ENCODE measurements at places on chromosomes 3 and 15.

- no peak for DNase-seq
Observed at GRCh38 chr3:126895178-126896066, 87.5 kb upstream of the PLXNA1 start.

GRCh38 chr15:70071799-70072198 is 25.9 kb downstream of the TLE3 start:
- DNase-seq = no peak

GRCh38 chr3:135083756-135084155 is 288.7 kb downstream of the EPHB1 start:
- no peak for DNase-seq

GRCh38 chr15:69910514-69910913 is 187.2 kb downstream of the TLE3 start:
- DNase-seq = no peak

DNA sequence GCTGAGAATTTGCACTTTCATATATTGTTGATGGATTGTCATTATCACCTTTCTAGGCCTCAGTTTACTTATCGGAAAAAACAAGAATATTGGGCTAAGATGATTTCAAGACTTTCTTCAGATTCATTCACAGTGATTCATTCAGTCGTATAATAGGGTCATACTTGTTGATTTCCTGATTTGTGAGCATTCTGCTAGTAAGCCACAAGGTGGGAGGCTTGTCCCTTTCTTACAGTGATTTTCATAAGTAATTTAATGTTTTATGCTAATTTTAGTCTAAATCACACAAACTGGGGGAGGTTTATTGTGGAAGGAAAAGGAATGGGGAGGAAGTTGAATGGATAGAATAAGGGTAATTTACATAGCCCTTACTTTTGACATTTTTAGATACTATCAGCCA is 126.8 kb upstream of the GOLGA6L4 start:
- DNase-seq = no peak

- DNase-seq = no peak
Observed at GRCh38 chr3:183966361-183966791, 51.3 kb downstream of the ABCC5 start.

- DNase-seq = no peak
Observed at GRCh38 chr3:125059488-125060245, 3.9 kb upstream of the HEG1 start.

- no peak for DNase-seq
Observed at GRCh38 chr3:123371426-123371825, 77.5 kb downstream of the ADCY5 start.

GRCh38 chr3:35498506-35499210 is 140.7 kb upstream of the ARPP21 start:
- no peak for DNase-seq

DNA sequence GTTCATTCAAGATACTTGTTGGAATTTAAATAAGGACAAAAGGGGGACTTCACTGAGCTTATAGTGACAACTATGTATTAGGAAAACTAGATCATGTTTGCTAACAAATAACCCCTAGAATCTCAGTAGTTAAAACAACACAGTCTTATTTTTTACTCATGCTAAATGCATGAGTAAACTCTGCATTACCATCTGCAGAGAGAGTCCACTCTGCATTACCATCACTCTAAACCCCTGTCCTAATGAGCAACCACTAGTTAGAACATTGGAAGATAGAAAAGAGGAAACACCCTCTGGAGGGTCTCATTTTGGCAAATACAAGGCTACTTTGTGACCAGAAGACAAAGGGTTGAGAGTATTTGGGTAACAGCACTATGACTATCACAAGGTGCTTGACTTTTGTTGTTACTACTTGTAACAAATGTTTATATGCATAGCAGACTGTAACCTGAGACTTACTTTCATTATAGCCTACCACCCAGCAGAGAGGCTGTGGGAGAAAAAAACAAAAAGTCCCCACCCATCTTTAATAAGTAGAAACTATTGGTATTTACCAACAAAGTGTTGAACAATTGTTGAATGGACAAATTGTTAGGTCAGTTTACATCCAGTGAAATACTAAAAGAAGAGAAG is 99.1 kb downstream of the OXSM start:
- DNase-seq = no peak

DNA sequence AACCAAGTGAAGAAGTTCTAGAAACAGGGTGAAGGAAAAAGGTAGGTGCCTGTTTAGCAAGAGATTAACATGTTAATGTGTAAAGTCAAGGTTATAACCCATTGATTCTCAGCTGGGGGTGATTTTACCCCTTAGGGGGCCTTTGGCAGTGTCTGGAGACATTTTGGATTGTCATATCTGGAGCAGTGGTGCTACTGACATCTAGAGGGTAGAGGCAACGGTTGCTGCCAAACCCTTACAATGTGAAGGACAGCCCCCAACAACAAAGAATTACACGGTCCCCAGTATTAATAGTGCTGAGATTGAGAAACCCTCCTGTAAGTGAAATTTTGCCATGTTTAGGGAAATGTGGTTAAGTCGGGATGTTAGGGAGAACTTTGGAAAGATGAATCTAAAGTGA is 74.7 kb downstream of the CRYBG3 start:
- no peak for DNase-seq

DNA sequence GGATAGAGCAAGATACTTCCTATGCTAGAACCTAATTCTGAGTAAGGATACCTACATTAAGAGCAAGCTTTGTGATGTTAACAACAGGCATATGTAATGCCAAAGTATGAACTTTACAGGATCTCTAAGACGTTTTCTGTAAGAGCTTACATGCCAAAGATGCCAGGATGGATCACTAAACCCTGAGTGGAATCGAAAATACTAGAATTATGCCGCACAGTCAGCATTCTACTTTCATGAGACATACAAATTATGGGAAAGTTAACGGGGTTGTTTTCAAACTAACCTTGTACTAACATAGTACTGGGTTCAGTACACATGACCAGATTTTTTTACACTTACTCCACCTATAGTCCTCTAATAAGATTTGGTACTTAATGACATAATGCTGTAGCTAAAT is 55.1 kb downstream of the AAGAB start:
- DNase-seq = no peak

DNA sequence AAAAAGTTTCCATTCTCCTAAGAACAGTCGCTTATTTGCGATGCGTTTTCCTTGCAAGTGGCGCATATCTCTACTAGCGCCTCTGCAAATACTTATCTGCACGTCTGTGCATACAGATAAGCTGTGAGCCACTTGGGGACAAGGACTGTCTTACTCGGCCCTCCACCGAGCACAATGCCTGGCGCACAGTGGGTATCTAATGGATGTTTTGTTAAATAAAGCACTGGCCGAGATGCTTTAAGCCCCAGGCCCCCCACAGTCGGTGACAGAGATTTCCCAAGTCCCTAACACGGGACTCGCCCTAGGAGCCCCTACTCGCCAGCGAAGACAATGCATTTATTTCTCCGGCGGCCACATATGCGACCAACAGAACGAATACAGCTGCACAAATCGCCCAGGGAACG is 503 bp downstream of the HLTF start:
- DNase-seq = no peak

Measured in SIG-M5 (cell line).